ENCODE measurements at places on chromosomes 11 and 22.

GRCh38 chr11:17608821-17609220 lies 61.8 kb downstream of the OTOG start:
- DNase-seq: no peak

DNA sequence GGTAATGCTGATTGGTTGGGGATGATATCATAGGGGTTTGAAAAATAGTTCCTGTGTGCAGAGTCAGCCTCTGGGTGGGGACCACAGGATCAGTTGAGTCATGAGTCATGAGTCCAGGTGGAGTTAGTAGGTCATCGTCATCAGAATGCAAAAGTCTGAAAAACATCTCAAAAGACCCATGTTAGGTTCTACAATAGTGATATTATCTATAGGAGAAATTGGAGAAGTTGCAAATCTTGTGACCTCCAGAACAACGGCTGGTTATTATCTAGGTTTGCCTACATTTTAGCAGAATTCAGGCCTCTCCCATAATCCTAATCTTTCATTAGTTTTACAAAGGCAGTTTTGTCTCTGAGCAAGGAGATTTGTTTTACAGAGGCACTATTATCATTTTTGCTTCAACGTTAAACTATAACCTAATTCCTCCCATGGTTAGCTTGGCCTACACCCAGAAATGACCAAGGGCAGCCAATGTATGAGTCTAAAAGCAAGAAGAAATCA lies 38.9 kb downstream of the MS4A2 start:
- no peak for DNase-seq

DNA sequence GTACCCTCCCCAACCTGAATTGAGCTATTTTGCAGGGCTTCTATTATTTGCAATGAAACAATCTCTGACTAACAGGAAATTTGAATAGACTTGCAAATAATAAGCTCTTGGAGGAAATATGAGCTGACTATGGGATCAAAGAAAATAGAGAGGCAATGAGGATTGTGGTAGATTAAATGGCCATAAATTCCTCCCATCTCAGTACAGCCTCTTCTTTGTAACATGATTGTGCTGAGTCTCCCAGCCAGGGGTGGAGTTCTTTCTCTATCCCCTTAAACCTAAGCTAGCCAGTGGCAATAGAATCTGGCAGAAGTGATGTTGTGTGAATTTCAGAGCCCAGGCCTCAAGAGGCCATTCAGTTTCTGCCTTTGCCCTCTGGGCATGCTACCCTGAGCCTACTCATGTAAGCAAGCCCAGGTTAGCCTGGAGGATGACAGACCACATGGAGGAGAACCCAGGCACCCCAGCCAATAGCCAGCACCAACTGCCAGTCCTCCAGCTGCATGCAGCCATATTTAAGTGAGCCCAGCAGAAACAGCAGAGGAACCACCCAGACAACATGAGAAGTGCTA lies 86.8 kb upstream of the TP53I11 start:
- no peak for DNase-seq

- DNase-seq: no peak
Measured at GRCh38 chr11:16410479-16410878, 54.1 kb upstream of the SOX6 start.

GRCh38 chr22:23149743-23150238 lies 4.5 kb downstream of the RAB36 start:
- no peak for DNase-seq
